ENCODE measurements at places on chromosomes 11 and 22. TPM values are rescaled to one million over a fixed set of nuclear protein-coding genes. Genes with fewer than 3 reads are reported as not detected.

The C22orf15 gene
- not detected for total RNA-seq

The UBASH3B gene
- total RNA-seq = 49.4 TPM

The EFCAB6 gene
- total RNA-seq = 0.34 TPM

The SCGB1D4 gene
- not detected for total RNA-seq

The DMC1 gene
- 5.4 TPM for total RNA-seq

The DGCR6 gene
- total RNA-seq = 0.97 TPM

The OR4A16 gene
- total RNA-seq = not detected

The THAP12 gene
- 52.6 TPM for total RNA-seq

The IL17REL gene
- 0.06 TPM for total RNA-seq

The PRR5 gene
- total RNA-seq = 15.7 TPM

The KRTAP5-10 gene
- total RNA-seq = not detected

The HDHD5 gene
- total RNA-seq = 43.0 TPM

The CRYBB3 gene
- total RNA-seq = not detected

The GLB1L2 gene
- 2.3 TPM for total RNA-seq

The MICALL1 gene
- total RNA-seq = 17.6 TPM

The SOX10 gene
- total RNA-seq = not detected
